ENCODE measurements at places on chromosomes 1 and 21.

- DNase-seq = no peak
These were observed 38.4 kb downstream of the SPEN start for GRCh38 chr1:15885701-15886610.

- DNase-seq = no peak
These were observed 132.3 kb downstream of the BEND5 start for GRCh38 chr1:48644190-48644900.

DNA sequence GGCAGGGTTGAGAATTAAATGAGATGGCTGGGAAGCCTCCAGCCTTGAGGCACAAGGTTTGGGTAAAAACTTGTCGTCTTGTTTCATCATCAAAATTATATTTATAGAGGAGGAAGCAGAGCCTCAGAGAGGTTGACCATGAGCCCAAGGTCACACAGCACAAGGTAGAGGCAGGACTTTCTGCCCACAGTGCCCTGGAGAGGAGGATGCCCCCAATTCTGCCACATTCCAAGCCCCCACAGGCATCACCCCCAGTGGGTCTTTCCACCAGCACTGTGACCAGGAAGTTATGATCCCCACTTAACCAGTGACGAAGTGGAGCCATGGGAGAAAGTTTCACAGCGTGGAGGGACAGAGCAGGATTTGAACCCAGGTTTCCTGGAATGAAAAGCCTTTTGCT is 400.0 kb downstream of the MATN1 start:
- no peak for DNase-seq

- DNase-seq = no peak
These were observed 30.9 kb downstream of the SLC35F3 start for GRCh38 chr1:233935297-233935868.

DNA sequence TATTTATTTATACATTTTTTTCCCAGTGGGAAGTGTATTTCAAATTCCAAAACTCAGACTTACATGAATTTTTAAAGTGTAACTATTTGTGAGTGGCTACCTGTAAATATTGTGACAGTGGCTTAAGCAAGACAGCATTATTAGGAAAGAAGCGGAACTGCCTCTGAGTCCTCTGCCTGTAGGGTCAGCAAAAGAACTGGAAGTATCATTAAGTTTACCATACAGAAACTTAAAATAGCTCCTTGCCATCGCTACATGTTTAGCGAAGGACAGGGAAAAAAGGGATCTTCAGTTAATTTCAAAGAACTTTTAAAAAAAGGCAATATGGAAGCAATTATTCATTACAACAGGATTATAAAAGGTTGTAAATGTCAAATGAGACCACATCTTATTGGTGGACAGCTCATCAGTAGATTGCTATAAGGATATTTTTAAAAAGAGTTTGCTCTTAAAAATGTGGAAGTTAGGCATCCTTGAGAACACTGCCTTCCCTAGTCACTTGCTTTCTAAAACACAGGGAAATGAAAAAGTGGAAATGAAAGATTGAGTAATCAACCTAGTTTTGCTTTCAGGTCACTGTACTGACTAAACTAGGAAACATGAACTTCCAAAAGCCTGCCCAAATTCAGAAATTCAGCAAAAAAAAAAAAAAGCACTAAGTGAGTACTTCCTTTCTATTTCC is 39.2 kb downstream of the NSL1 start:
- DNase-seq = no peak
